Stimulated activated CD8-positive, alpha-beta memory T cell treated with anti-CD3 and anti-CD28 coated beads, Interleukin-4, amount 100 ng/mL, for 1 hour (primary cell): ENCODE measurements at places on chromosomes 7 and 10.

GRCh38 chr10:104304927-104305326 is 33.3 kb downstream of the ITPRIP start:
- no peak for DNase-seq

- DNase-seq = no peak
Observed at GRCh38 chr7:31788445-31788844, 101.4 kb downstream of the PPP1R17 start.

DNA sequence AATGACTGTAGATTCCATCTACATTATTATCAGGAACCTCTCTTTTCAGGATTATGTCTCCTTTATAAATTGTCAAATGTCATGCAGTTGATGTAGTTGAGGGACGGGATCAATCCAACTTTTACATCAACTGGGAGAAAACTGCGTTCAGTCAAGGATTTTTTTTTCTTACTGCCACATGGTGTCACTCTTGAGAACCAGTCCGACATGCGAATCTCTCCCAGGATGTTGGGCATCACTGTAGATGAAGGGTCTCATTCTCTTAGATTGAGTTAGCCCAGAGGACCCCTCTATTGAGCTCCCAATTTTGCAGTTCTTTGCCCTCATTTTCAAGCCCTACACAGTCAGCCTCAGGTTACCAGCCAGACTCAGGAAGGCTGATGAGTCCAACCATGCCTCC is 120.3 kb upstream of the PTPRZ1 start:
- no peak for DNase-seq

DNA sequence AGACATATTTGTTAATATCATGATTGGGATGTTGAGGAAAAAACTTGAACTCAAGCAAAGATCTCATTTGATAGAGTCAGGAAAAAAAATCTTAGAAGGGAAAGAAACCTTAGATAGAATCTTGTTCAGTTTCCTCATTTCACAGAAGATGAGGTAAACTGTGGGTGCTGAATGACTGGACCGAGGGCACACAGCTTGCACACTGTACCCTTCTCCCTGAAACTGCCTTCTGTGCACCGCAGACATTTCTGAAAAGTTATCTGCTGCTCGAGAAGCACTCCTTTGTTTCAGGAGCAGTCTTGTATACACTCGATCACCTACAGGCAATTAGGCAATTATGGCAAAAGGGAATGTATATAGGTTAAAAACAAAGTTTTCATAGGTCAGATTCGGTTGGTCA is 167.4 kb downstream of the SKAP2 start:
- DNase-seq = no peak

DNA sequence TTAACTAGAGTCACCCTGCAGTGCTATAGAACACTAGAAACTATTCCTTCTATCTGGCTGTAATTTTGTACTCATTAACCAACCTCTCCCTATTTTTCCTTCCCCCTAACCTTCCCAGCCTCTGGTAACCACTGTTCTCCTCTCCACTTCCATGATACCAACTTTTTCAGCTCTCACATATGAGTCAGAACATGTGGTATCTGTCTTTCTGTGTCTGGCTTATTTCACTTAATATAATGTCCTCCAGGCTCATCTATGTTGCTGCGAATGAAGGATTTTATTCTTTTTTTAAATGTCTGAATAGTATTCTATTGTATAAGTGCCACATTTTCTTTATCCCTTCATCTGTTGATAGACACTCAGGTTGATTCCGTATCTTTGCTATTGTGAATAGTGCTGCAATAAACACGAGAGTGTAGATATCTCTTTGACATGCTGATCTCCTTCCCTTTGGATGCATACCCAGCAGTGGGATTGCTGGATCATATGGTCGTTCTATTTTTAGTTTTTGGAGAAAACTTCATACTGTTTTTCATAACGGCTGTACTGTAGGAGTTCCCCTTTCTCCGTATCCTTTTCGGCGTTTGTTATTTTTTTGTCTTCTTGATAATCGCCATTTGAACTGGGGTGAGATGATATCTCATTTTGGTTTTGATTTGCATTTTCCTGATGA is 101.4 kb downstream of the FAM107B start:
- DNase-seq = no peak
